ENCODE measurements at places on chromosomes 11 and 22. TPM values are rescaled to one million over a fixed set of nuclear protein-coding genes. Genes with fewer than 3 reads are reported as not detected.
A peak's percentile ranks its signal among the peaks of the same experiment; 100 is the strongest.

Gene SCGB1D2
- total RNA-seq = not detected

Gene KRTAP5-2
- not detected for total RNA-seq

Gene WNT11
- total RNA-seq = 4.4 TPM

Gene FAM111B
- total RNA-seq = 3.9 TPM

Gene JAML
- total RNA-seq = 1.2 TPM

DNA sequence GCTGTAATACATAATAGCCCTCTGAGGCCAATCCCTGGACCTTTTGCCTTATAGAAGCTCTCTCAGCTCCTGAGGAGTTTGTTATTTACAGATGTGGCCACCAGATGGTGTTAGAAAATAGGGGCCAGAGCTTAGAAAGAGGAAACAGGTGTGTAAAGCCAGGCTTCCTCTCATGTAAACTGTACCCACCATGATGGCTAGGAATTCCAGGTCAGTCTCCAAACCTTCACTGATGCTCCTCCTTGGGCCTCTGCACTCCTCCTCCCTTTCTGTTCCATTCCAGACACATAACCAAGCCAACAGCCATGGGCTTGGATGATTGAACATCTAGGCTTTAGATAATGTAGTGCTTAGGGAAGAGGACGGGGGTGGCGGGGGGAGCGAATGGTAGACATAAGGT lies 39.7 kb downstream of the USP35 start:
- no peak for DNase-seq

GRCh38 chr22:21025763-21026755 lies 6.3 kb downstream of the SLC7A4 start:
- no peak for DNase-seq

GRCh38 chr11:128963744-128964325 lies 21.2 kb upstream of the TP53AIP1 start:
- no peak for DNase-seq

- no peak for DNase-seq
Observed at GRCh38 chr11:11735586-11735985, 106.2 kb upstream of the USP47 start.

GRCh38 chr11:110761131-110761530 lies 48.9 kb upstream of the ARHGAP20 start:
- DNase-seq = no peak

GRCh38 chr11:40397141-40397540 lies 1062.3 kb downstream of the LRRC4C start:
- no peak for DNase-seq

- DNase-seq = no peak
Observed at GRCh38 chr11:30431127-30431814, 108.4 kb downstream of the ARL14EP start.

DNA sequence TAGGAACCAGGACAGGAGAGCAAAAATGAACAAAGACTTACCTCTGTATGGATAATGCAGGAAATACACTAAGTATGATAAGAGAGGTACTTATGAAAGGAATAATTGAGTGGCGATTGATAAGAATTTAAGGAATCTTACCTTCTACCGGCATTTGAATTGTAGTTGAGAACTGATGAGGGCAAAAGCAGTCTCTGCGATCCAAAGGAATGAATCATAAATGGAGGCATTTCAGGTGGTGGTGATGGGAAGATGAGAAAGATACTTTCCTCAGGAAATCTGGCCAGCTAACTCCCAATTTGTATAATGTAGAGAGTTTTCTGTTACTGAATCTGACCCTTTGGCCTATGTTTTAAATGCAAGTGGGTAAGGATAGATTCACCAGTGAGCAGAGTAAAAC lies 71.9 kb upstream of the C11orf87 start:
- DNase-seq = no peak

GRCh38 chr11:60316317-60316716 lies 10.7 kb upstream of the MS4A6E start:
- no peak for DNase-seq

- DNase-seq = peak; percentile 33
Observed at GRCh38 chr22:50027639-50028537, 15.3 kb upstream of the IL17REL start.

- DNase-seq = no peak
Observed at GRCh38 chr11:23976841-23977271, 520.0 kb upstream of the LUZP2 start.

GRCh38 chr11:17036666-17037658 lies 22.7 kb upstream of the PLEKHA7 start:
- DNase-seq = no peak

- DNase-seq = no peak
Observed at GRCh38 chr11:71525938-71526495, 1.1 kb upstream of the KRTAP5-7 start.

GRCh38 chr22:43542681-43543521 lies 131.1 kb downstream of the MPPED1 start:
- no peak for DNase-seq

DNA sequence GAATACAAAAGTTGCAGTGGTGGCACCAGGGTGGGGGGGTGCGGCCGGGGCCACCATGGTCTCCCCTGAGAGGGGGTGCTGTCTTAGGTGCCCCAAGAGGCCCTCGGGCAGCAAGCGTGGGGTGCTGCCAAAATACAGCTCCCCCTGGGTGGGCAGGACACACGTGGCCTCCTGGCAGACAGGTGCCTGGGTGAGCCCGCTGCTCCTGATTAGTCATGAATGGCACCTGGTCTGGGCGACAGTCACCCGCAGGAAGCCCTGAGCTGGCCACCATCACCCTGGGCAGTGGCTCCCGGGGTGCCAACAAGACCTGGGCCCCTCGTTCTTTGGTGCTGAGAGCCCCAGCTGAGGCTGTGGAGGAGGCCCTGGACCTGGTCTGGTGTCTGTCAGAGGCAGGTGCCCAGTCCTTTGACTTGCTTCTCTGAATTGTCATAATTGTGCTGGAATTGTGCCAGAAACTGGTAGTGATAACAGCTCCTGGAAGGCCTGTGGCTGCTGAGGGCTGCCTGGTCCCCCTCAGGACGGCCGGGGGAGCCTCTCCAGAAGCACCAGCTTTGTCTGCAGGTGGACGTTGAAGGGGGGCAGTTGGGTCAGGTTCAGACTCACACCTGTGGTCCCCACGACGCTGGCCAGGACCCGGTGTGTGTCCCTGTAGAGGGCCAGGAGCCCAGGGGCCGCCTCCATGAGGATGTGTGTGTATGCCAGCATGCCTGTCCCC lies 14.8 kb downstream of the ALG12 start:
- DNase-seq = no peak

DNA sequence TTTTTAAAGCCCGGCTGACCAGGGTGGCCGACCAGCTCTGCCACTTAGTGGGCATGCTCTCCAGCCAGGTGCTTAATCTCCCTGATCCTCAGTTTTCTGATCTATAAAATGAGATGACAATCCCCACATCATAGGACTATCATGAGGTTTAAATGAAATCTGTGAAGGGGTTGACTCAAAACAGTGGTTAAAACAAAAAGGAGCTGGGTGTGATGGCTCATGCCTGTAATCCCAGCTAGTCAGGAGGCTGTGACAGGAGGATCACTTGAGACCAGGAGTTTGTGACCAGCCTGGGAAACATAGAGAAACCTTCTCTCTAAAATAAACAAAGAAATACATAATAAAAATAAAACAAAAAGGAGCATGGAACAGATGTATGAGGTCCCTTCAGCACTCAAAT lies 3.6 kb upstream of the C11orf86 start:
- no peak for DNase-seq

- DNase-seq = peak; percentile 92
Observed at GRCh38 chr11:67401495-67402191, at the start of gene PPP1CA. Gene PPP1CA (minus strand): TSS chr11:67401858. CDS start chr11:67401782, 76 bp downstream.

Measured in occipital lobe (tissue), 3 donors.